ENCODE measurements at places on chromosomes 7 and 10. TPM values are rescaled to one million over a fixed set of nuclear protein-coding genes. Genes with fewer than 3 reads are reported as not detected.

The GPC2 gene
- 0.49 TPM for total RNA-seq

The SYNPO2L gene
- total RNA-seq, result 5.9 TPM

DNA sequence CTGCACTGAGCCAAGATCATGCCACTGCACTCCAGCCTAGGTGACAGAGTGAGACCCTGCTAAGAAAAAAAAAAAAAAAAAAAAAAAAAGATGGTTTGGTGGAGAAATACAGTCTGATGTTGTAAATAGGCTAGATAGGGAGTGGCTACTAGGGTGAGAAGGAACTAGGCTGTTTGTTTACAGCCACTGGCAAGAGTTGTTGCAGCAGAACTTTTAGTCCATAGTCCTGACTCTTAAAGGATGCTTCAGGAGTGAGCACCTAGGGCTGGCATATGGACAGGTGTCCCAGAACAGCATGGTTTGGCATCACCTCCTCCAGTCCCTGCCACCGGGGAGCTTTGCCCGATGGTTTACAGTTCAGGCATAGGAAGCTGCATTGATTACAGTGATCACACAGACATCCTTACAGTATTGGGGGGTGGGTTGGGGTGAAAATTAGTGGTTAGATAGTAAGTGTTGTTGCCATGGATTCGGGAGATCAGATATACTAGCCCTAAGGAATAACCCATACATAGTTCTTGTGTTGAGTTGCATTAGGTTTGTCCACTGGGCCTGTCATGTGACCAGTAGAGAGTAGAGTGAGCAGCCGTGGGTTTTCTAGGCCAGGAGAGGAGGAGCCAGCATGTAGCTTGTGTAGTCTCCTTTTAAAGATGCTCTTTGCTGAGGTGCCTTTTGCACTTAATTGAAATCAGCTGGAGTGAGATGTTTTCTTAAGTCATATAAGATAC is 35.9 kb downstream of the ZRANB1 start:
- DNase-seq, result no peak

DNA sequence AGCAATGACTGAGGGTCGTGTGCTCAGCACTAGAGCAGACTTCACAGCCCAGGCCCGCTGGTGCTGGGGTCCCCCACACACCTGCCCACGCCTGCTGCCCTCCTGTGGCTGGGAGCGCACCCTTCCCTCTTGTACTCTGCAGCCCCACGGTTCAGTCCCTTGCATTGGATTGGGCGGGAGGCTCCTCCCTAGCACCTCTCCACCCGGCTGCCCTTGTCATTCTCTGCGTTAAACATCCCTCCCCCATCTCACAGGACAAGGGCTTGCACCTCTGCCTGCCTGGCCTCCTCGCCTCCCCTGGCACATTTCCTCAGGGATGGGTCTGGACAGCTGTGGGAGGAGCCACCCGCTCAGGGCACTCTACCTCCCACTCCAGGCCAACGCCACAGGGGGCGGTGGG is 68.6 kb downstream of the ALOX5 start:
- DNase-seq, result peak; percentile 60

GRCh38 chr10:63210611-63211196 is 77.6 kb downstream of the NRBF2 start:
- no peak for DNase-seq

DNA sequence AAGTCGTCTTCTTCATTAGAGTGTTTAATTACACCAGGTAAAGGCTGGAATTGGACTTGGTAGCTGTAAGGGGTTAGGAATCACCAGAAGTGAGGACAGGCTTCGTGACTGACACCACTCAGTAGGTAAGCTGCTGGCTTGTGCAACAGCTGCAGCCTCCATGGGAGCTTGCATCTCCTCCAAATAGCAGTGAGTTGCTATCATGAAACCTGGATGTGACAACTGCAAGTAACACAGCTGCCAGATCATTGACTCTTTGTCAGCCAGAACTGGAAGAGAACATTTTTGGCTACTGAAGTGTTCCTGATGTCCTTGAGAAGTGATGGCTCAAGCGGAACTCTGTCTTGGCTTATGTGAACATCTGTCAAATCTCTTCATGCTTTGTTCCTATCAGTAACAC is 64.1 kb upstream of the MSRB2 start:
- no peak for DNase-seq

- peak; percentile 49 for DNase-seq
These were observed 173.3 kb downstream of the ELFN1 start for GRCh38 chr7:1843271-1843861.

The ELMO1 gene
- total RNA-seq, result 53.8 TPM

- DNase-seq, result peak; percentile 71
These were observed 65.0 kb downstream of the STK17A start for GRCh38 chr7:43647673-43648472.

- DNase-seq, result peak; percentile 72
These were observed 42.9 kb downstream of the HK1 start for GRCh38 chr10:69321039-69321715.

The SFMBT2 gene
- total RNA-seq, result 16.1 TPM

The SPDYE8 gene
- total RNA-seq, result not detected

DNA sequence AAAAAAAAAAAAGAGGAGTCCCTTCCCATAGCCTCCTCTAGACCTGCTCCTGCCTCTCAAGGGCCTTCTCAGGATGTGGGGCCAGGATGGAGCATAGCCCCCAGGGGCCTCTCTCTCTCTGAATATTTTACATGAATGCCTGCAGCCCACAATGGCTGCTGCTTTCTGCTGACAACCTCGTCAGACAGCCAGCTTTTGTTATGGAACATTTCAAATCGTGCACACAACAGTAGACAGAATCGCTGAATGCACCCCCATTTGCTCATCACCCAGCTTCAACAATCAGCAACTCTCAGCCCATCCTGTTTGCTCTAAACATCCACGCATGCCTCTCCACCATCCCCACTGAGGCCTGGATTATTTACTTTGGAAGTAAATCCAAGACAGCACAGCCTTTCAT is 5.4 kb downstream of the PLAC9 start:
- DNase-seq, result no peak

The NXPH1 gene
- total RNA-seq, result not detected

The WDR86 gene
- 1.3 TPM for total RNA-seq

DNA sequence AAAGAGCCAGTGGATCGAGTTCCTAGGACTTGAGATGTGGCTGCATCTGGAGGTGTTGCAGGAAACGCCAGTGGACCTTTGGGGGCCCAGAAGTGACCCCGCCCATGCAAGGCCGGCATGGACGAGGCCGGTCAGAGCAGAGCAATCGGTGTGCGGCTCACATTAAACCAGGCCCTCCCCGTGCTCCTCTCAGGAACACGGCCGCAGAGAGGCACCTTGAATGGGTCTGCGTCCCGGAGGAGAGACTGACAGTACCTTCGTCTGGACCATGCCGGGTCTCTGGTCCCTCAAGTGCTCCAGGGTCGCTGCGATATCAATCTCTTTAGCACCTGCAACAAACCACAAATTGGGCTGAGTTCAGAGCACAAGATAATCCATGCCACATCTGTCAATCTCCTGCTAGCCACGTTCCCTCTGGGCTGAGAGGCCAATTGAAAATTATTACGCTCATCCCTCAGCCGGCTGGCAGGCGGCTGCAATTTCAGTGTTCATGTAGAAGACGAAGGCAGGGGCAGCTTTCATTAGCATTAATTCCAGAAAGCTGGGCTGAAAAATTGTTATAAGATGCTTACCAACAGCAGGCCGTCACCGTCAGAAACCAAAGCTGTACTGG is 212.0 kb downstream of the DNAJB6 start:
- DNase-seq, result peak; percentile 33

DNA sequence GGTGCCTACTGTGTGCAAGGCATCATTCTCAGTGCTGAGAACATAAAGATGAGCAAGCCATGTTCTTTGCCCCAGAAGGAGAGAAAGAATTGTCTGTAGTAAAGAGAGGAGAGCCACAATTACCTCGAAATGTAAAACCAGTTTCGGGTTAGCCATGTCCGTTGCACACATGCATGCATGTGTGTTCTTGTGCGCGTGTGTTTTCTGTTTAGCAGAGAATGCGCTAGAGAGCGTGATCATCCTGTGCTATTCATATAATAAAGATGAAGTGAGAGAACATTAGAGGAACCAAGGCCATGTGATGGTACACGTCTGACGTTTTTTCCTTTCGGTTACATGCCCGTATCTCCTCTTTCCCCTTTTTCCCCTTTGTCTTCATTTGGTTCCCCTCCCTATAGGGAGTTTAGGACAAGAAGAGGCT is 158.2 kb downstream of the CELF2 start:
- no peak for DNase-seq

- DNase-seq, result no peak
These were observed 915.4 kb upstream of the AUTS2 start for GRCh38 chr7:68682910-68683309.

GRCh38 chr10:19651549-19651948 is 164.7 kb upstream of the PLXDC2 start:
- DNase-seq, result no peak

The OPN1SW gene
- total RNA-seq, result not detected

DNA sequence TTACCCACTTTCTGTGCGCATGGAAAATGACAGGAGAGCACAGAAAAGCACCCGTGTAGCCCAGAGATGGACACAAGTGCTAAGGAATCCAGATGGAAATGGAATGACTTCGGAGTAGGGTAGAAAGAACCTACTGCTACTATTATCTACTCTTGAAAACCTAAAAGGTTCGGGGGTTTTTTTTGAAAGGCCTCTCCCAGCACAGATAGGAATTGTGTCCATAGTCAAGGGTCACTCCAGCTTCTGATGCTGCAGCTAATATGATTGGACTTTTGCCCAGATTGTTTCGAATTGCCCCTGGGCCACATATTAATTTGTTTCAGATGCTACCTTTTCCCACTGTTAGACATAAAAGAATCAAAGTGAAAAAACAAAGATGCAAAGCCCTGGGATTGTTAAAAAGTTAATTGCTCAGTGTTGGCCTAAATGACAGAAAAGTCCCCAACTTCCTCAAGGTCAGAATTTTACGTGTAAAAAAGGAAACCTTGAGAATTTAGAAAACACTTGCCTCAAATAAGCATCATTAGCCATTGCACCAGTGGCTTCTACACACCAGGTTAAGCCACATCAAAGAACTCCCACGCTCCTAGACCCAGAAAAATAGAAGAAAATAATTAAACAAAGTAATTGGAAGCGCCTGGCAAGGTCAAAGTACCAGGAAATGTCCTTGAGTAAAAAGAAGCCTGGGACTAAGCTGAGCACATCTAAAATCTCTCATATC is 40.8 kb upstream of the INSIG1 start:
- no peak for DNase-seq

- DNase-seq, result no peak
These were observed 3.3 kb downstream of the MINPP1 start for GRCh38 chr10:87507879-87508483.

The GLCCI1 gene
- total RNA-seq, result 45.1 TPM

- no peak for DNase-seq
These were observed 177.3 kb upstream of the TNS3 start for GRCh38 chr7:47759056-47759706.

GRCh38 chr10:53836638-53837037 is 964.4 kb downstream of the PCDH15 start:
- no peak for DNase-seq

DNA sequence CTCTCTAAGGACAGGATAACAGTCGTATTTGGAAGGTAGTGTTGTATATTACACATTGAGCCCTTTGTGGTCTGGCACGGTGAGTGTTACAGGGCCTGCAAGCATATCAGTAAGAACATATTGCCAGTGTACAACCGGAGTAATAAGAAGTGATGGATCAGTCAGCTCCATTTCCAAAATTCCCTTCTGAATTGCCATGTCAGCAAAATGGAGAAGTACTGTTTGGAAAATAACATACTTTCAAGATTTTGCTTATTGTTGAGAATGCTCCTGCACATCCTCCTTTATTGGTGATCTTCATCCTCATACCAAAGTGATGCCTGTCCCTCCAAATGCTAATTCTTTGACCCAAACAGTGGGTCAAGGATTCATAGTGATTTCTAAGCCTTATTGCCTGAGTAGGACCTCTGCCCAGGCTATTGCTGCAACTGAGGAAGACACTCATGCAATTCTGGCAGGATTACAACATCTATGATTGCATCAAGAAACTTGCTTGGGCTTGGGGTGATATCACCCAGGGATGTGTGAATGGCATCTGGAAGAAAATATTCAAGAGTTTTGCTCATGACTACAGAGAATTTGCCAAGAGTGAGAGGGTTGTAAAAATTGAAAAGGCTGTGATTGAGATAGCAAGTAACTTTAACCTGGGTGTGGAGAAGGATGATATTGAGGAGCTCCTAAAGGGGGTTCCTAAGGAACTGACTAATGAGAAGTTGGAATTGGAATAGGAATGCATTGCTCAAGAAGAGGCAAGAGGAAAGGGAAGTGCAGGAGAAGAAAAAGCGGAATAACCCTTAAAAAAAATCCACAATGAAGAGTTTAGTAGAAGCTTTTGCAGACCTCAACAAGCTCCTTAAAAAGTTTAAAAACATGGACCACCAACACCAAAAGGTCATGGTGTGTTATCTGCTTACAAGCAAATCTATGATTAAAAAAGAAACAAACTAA is 452.2 kb upstream of the SORCS1 start:
- no peak for DNase-seq

GRCh38 chr10:108755646-108756045 is 1167.7 kb downstream of the XPNPEP1 start:
- no peak for DNase-seq

DNA sequence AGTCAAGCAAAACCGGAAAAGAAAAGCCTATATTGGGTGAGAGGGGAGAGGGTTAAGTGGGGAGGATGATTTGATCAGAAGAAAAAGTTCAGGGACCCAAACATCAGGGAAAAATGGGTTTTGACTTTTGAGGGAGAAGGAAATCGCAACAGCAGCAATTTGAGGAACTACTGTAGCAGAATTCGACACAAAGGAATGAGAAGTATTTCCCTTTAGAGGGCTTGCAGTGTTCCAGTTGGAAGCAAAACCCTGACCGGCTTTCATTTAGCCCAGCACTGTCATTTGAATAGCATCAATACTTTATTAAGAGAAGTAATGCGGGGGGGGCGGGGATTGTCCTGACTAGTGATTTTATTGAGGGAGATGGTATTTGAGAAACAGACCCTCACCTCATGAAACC is 37.2 kb upstream of the GATA3 start:
- DNase-seq, result no peak

The OPALIN gene
- total RNA-seq, result not detected

DNA sequence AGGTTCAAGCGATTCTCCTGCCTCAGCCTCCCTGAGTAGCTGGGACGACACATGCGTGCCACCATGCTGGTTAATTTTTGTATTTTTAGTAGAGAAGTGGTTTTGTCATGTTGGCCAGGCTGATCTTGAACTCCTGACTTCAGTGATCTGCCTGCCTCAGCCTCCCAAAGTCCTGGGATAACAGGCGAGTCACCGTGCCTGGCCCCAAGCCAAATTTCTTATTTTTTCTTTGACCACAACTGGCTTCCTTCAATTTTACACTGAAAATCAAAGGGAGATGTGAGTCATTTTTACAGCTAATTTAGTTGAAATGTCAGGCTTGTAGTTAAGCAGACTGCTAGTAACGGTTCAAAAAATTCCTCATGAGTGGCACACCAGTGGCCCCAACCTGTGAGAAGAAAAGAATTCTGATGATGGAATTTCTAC is 7.8 kb downstream of the RNF216 start:
- no peak for DNase-seq

- DNase-seq, result no peak
These were observed 12.6 kb upstream of the UBE2D1 start for GRCh38 chr10:58322072-58322834.

GRCh38 chr10:79047875-79048638 is 20.7 kb upstream of the ZMIZ1 start:
- DNase-seq, result peak; percentile 68

The MKLN1 gene
- total RNA-seq, result 66.0 TPM
